ENCODE measurements at places on chromosomes 12 and 14.
A peak's percentile ranks its signal among the peaks of the same experiment; 100 is the strongest.

- no peak for DNase-seq
Measured at GRCh38 chr14:23486036-23486435, 16.5 kb downstream of the NGDN start.

DNA sequence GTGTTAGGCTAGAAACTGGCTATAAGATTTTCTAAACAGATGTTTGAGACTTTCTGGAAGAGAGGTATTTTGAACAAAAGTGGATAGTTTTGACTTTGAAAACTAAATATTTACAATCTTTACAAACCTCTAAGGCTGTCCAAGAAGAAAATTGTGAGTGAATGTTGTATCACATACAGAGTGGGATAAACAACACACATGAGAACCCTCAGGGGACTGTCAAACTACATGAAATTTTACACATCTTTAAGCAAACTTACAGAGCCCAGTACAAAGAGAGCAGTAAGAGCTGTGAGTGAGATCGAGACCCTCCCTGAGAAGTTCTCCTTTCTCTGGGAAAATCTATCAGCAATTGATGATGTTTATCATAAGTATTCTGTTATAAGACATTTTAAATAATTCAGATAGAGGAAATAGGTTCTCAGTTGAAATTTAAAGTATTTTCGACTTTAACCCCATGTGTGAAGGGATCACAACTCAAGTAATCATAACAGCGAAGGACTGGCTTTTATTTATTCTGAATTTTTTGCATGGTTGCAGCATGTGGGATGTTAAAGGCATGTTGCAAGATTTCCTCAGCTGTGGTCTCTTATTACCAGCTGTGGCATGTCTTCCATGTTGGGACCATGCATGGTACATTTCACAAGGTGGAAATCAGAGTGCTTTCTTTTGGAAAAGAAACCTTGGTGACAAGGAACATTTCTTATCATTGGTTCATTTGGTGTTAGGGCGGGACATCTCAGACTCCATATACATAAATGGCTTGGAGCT, 264.0 kb upstream of the PRICKLE1 start:
- no peak for DNase-seq

- DNase-seq, result no peak
Measured at GRCh38 chr14:41859336-41859735, 252.7 kb downstream of the LRFN5 start.

GRCh38 chr14:50705026-50705593, 37.0 kb upstream of the SAV1 start:
- no peak for DNase-seq

- no peak for DNase-seq
Measured at GRCh38 chr12:18402872-18403611, 141.7 kb downstream of the PIK3C2G start.

- DNase-seq, result no peak
Measured at GRCh38 chr12:97471194-97471593, 8.6 kb downstream of the RMST start.

DNA sequence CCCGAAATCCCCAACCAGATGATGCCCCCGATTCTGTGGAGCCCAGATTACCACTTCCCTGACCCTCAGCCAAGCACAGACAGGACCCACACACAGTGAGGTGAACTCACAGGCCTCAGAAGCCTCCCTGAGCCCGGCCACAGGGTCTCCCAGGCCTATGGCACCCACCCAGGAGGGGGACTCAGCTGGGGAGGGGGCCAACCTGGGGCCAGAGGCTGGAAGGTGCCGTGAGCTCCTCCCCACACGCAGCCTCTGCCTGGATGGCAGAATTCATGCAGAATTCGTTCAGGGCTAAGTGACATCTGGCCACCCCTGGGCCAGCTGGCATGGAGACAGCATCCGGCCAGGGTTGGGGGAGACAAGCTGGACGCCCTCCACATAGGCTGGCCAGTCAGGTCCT, 11.8 kb downstream of the TMEM179 start:
- DNase-seq, result no peak

DNA sequence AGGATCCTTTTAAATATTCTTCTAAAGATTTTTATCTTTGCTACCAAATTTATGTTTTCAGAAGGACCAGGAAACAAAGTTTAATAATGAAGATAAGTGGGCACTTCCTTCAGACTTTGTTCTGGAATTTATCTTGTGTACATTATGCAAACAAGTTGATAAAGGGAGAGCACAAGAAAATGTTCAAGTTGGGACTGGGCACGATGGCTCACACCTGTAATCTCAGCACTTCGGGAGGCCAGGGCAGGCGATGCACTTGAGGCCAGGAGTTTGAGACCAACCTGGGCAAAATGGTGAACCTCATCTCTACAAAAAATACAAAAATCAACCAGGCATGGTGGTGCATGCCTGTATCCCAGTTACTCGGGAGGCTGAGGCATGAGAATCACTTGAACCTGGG, 4.6 kb downstream of the PLBD1 start:
- no peak for DNase-seq

DNA sequence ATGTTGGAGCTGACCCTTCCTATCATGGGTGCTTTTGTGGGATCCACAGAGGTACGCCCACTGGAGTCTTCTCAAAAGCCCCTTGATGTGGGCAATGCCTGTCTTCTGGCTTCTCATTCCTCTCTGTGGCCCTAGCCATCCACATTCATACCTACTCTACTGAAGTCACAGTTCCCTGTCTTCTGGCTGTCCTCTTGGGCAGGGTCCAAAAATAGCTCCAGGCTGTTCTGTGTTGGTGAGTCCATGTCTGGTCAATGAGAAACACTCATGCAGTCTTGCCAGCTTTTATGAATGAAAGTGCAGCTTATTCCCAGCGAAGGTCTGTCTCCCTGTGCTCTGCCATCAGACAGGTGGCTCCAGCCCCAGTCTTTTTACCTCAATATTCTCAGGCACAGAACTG, 135.9 kb upstream of the MDM1 start:
- no peak for DNase-seq

- no peak for DNase-seq
Measured at GRCh38 chr12:105355752-105356151, 25.3 kb downstream of the C12orf75 start.

DNA sequence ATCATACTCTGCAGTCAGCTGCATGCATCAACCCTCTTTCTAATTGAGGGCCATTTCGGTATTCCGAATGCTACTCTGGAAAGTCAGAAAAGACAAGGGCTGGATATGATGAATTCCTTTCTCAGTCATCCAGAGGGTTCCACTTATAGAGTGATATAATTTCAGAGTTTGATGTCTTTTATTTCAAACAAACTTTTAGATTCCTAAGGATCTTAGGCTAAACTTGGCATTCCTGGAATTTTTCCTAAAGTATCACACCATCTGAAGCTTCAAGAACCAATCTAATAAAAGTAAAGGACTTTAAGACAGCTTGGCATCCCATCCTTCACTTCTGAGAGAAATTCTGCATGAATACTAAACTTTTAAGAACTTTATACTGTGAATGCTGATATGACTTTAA, 69.3 kb upstream of the KCNJ8 start:
- DNase-seq, result no peak

- no peak for DNase-seq
Measured at GRCh38 chr14:50342221-50343078, 30.3 kb downstream of the DMAC2L start.

DNA sequence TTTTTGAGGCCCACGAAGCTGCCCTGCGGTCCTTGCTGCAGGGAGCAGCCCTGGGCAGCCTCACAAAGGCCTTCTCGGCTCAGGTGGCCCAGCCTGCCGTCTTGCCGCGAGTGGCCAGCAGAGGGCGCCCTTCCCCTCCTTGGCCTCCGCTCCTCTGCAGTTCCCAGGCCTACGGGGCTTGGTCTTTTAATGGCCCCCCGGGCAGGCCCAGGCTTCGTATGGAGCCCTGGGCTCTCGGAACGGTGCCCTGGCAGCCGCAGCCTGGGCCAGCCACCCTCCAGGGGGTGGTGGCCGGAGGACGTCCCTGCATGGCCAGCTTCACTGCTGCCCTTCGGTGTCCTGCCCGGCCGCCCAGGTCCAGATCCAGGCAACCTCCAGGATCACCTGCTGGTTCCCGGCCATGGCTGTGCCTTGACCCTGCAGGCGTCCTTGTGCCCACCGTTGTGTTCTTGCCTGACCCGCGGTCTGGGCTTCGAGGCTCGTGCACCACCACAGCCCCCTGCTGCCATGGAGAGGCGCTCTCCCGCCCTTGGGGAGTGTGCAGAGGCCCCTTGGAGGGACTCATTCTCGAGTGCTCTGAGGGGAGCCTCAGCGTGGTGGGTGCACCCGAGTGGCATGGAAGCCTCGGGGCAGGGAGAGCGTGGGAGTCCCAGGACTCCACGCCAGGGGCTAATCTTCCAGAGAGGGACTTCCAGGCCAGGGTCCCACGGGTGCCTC, 9.4 kb downstream of the ASPG start:
- no peak for DNase-seq

DNA sequence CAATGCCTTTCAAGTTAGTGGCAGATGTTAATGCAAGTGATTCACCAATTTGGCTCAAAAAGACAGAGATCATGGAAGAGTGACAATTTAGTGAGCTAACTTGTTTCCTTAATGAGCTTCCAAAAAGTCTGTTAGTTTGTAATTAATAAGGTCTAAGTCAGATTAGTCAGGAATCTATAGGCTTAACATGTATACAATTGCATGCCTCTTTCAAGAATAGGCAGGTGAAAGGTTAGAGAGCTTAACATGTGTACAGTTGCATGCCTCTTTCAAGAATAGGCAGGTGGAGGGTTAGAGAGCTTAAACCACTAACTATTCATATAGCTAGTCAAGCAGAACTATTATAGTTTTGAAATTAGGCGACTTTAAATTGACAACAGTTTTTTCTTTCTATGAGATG, 663.8 kb downstream of the C12orf50 start:
- DNase-seq, result no peak

DNA sequence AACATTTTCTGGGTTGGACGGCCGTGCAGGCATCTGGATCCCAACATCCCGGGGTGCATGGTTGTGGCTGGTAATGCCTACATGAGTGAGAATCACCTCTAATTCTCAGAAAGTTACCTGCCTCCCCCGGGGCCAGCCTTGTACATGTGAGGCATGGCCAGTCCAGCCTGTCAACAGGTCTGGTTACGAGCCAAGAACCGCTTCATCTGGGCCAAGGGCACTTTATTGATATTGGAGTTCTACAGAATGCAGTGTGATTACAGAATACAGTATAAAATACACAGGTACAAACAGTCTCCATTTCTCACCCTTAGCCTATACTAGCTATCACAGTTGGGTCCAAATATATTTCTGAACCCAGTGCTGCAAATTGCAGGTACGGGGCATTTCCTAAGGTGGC, 84.9 kb upstream of the EVL start:
- DNase-seq, result no peak

DNA sequence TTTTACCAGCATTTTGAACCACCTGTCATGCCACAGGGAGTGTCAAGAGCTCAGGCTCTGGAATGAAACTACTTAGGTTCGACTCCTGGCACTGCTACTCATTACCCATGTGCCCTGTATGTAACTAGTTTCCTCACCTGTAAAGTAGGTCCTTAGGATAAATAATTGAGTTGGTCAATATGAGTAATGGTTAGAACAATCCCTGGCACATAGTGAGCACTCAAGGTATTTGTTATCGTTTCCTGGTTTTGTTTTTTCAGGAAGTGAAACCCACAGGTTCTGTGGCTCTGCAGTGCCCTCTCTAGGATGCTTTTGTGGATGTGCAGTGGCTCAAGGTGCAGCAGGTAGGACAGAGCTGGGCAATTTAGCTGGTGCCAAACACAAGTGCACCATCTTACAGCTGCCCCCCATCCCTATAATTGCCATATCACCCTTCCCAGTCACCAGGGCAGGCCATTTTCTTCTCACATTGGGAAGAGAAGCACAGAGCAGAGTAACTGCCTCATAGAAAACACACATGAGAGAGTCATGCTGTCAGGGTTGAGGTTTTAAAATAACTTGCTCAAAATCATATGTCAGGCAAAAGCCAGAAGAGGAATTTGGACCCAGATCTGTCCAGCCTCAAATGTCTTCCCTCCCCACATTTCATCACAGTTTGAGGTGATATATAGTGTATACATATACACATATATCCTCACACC, 297.5 kb downstream of the RPAP3 start:
- DNase-seq, result peak; percentile 23

GRCh38 chr14:103023881-103024473, 33.4 kb downstream of the CDC42BPB start:
- DNase-seq, result no peak
